ENCODE measurements at places on chromosomes 16 and 17.

DNA sequence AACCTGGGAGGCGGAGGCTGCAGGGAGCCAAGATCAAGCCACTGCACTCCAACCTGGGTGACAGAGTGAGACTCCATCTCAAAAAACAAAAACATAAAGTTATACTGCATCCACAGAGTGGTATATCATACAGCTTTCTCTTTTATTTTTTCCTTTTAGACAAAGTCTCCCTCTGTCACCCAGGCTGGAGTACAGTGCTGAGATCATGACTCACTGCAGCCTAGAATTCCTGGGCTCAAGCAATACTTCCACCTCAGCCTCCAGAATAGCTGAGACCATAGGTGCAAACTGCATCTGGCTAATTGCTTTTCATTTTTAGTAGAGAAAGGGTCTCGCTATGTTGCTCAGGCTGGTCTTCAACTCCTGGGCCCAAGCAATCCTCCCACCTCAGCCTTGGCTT, 10.0 kb upstream of the COPRS start:
- no peak for DNase-seq

- no peak for DNase-seq
These were observed 11.7 kb upstream of the PRPSAP1 start for GRCh38 chr17:76365256-76365903.

GRCh38 chr17:69018687-69019086, 42.0 kb downstream of the ABCA9 start:
- no peak for DNase-seq

DNA sequence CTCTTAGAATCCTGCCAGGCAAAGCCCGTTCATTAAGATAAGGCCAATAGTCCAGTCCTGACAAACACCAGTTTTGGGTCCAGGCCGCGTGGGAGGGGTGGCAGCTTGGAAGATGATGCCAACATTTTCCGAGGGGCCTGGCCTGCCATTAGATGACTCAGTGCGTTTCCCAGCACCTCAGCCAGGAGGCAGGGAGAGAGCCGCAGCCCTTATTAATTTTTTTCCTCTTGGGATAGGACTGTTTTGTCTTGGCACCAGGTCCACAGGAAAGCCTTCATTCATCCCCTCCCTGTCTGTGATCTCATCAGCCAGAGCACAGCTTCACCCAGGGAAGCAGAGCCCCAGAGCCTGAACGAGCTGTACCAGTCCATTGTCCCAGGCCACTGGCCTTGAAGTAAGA, 4.7 kb upstream of the NDEL1 start:
- no peak for DNase-seq

DNA sequence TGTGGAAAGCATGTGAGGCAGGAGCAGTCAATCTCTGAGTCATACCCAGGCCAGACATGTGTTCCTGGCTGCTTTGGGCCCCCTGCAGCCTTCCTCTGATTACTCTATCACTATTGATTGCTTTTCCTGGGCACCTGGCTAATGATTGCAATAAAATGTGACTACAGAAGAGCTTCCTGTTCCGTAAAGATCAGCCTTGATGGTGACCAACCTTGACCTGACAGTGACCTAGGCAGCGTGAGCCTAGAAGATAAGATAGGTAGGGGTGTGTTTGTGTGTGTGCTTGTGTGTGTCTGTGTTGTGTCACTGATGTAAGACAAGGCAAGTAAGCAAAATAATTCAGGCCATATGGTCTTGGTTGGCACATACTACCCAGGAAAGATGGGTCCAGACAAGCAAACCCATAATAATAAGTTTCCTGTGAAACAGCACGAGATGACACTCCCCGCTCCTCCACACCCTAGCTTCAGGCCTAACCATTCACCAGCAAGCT, 367.7 kb upstream of the CDH11 start:
- DNase-seq = no peak

DNA sequence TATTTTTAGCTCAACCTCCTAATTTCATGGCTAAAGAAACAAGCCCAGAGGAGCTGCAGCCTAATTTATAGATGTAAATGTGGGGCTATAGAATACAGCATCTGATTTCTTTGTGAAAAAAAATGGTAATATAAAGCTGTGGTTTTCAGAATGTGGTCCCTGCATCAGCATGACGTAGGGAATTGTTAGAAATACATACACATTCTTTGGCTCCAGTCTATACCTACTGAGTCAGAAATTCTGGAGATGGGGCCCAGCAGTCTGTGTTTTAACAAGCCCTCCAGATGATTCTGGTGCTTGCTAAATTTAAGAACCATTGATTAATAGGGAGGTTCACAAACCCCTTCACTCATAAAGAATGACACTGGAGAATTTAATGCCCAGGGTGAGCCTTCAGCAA, 18.1 kb upstream of the MYH8 start:
- no peak for DNase-seq

- no peak for DNase-seq
These were observed 24.4 kb downstream of the SRL start for GRCh38 chr16:4217204-4218131.

DNA sequence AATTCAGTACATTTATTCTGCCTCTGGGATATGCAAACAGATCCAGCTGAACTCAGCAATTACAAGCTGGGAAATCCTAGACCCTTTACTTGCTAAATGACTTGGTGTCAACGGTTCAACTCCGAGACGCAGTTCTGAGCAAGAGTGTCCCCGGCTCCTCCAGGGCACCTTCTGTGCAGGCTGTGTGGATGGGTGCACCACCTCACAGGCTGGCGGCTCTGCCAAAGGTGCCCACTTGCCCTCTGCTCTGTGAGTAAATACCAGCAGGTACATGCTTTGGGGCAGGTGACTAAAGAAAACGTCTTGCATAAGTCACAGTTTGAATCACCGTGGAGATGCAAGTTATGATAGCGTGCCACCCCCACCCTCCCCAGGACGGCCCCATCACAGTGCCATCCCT, 23.3 kb downstream of the MAP1LC3B start:
- no peak for DNase-seq

DNA sequence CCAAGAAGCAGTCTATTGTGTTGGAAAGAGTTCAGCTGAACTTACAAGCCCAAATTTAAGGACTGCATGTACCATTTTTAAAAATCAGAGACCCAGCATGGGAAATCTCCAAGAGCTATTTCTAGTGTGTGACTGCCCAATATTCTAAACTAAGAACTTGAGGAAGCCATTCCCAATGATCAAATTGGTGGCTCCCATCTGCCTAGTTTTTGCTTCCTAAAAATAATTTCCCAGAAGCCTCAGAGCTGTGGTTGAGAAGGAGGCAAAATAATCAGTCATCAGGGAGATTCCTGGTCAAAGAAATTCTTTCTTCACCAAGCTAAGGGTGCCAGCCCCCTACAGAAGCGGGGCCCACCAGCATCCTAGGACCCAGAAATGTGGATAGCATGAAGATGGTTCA, 176.1 kb upstream of the CDH5 start:
- DNase-seq = no peak

GRCh38 chr17:48612456-48612853, 1.6 kb upstream of the HOXB7 start:
- DNase-seq = no peak

DNA sequence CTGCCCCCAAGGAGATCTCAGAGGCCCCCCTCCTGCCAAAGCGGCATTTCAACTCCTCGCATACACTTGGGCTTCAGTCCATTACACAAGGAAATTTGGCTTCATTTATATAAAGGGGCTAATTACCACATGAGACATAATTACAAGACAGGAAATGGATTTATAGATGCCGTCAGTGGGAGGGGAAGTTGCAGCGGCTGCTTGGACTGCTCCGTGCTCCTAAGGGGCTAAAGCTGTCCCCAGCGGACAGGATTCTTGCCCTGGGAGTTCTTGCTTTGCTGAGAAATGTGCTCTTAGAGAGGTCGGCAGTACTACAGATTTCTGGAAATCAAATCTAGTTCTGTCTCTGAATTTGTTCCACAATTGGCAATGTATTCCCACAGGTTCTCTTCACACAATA, 57.2 kb upstream of the NLK start:
- no peak for DNase-seq

- DNase-seq = no peak
These were observed 1.9 kb upstream of the DHRS13 start for GRCh38 chr17:28904800-28905199.

DNA sequence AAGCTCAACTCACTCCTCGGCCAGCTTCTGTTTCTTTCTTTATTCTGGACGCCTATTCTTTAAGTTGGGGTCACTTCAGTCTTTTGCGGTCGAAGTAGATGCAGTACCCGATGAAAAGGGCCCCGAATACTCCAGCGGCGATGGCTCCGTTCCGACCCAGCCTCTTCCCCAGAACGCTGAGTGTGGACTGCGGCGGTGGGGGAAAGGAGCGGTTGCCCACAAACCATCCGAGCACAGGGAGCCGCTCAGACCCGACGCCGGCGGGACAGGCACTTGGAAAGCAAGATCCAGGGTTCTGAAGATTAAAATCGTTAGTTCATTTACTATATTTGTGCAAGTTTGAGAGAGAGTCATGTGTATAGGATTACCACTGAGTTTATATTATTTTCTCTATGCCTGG, 22.5 kb downstream of the SLFN12L start:
- no peak for DNase-seq

DNA sequence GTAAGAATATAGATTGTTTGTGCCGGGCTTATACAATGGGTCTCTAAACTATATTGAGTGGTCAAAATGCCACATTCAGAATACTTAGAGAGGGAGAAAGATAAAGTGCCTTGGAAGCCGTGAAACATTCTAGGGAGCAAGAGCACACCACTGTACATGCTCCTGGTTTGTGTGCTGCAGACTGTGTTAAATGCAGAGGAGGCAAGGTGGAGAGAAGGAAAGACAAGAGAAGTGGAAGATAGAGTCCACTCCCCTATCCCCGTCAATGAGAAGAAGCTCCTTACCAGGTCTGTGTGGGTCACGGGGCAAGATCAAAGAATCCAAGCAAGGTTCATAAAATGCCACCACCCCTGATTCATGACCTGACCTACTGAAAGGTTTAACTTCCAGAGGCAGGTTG, 267.1 kb upstream of the TBX2 start:
- DNase-seq = no peak

GRCh38 chr16:27799896-27800295, 250.0 kb downstream of the KATNIP start:
- DNase-seq = no peak

GRCh38 chr16:85156869-85157268, 44.6 kb upstream of the CIBAR2 start:
- no peak for DNase-seq

DNA sequence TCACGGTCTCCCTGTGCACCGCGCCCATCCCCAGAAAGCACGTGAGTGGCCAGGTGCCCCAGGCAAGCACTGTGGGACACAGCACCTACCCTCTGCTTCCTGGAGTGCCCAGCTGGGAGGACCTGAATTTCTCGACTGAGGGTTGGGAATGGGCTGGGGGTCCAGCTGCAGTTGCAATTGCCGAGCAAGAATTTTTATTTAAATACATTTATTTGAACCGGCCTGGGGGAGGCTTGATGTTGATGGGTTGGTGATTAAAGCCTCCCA, 6.3 kb downstream of the SLC5A2 start:
- DNase-seq = no peak

- DNase-seq = peak; percentile 69
These were observed 528 bp downstream of the PER1 start for GRCh38 chr17:8151641-8152111.

- no peak for DNase-seq
These were observed 378.8 kb downstream of the SLC39A11 start for GRCh38 chr17:72713701-72714100.

GRCh38 chr17:57243171-57243622, 13.1 kb upstream of the MSI2 start:
- DNase-seq = peak; percentile 52

DNA sequence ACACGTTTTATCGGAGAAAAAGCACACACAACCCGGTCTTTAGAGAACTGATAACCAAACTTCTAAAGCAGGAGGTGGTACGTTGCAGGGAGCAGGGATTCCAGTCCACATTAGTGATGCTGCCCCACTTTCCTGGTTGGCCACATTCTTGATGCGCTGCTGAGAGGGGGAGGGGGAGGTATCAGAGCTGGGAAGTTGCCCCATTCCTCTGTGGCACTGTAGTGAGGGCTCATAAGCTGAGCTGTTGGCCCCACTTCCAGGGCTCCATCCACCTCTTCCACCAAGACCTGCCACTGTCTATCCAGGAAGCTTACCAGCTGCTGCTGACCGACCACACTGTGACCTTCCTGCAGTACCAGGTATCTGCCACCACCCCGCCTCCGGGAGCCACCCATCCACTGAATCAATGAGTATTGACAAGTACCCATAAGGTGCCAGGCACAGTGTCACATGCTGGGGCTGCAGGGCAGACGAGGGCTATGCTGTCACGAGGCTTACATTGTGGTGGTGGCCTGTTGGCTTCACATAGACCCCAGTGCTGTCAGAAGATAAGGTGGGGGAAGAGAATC, 1.1 kb downstream of the TSEN54 start:
- DNase-seq = no peak

DNA sequence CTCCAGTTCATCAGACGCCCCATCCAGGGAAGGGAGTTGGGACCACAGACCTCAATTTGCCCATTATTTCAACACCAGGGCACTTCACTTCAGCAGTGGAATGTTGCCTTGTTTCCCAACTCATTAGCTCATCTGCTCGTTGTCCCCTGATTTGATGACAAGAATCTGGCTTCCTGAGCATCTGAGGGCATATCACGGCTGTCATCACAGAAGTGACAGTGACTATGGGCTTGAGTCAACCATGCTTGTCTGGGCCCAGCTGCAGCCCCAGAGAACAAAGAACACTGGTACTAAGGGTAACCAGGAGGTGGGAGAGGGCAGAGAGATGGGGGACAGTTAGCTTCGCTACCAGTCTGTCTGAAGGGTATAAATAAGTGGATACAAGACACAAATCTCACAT, 266.0 kb upstream of the SDK2 start:
- peak; percentile 63 for DNase-seq

GRCh38 chr16:29745853-29746345, at the start of gene C16orf54:
C16orf54 (minus strand) TSS chr16:29745990; CDS start chr16:29744951, 1,039 bp downstream.
- peak; percentile 41 for DNase-seq

- DNase-seq = peak; percentile 21
These were observed 468 bp downstream of the FLYWCH2 start for GRCh38 chr16:2883458-2883908.

DNA sequence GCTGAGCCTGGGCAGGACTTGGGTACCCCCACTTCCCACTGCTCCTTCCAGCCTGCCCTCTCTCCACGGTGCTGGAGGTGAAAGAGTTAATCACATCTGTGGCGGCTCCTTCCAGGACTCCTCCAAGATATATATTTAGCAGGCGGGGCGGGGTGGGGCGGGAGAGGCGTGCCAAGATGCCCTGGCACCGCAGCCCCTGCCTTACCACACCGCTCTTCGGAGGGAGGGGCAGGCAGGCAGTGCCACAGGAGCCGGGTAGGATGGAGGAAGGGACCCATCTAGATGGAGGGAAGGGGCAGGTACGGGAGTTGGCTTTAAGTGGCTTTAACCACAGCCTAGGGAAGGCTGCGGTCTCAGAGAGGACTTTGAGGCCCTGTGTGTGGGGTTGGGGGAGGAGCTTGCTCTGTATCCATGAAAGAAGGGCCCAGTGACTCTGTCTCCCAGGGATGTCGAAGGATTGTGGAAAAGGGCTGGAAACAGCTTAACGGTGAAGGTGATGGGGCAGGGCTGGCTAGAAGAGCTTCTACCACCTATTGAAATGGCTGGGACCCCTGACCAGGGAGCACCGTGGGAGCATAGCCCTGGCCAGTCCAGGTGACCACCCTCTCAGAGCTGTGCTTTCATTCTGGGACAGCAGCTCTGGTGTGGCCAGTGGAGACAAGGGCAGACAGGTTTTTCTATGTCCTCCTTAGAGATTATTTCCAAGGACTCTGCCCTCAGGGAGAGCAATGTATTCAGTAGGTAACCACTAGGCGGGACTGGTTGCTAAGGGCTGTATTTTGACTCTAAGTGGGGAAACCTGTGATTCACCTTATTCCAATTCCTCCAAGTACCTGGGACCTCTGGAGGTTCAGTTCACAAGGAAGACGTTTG, 13.0 kb downstream of the GPR142 start:
- DNase-seq = no peak

Measured in globus pallidus (tissue), 1 donor.